ENCODE measurements at places on chromosomes 7 and 10. TPM values are rescaled to one million over a fixed set of nuclear protein-coding genes. Genes with fewer than 3 reads are reported as not detected.

Gene COL28A1
- total RNA-seq: 0.40 TPM

DNA sequence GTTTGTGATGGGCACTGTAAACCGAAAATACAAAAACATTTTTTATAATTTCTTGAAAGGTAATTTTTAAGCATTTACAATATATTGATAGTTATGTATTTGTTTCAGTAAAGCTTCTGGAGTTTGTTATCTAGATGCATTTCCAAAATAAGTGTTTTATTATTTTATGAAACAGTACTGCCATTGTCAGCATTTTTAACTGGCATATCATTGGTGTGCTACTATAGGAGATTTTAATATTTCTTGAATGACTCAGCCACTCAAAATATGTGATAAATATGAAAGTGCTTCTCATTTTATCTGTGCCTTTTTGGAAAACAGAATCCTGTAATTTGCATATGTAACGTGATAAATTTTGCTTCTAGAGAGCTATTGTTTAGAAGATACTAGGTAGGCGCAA, 97.9 kb downstream of the ANKIB1 start:
- no peak for DNase-seq

- DNase-seq: no peak
Measured at GRCh38 chr10:49834976-49835375, 72.9 kb upstream of the OGDHL start.

GRCh38 chr10:115953281-115953680, 319.7 kb downstream of the GFRA1 start:
- no peak for DNase-seq

- DNase-seq: no peak
Measured at GRCh38 chr7:481219-481930, 38.3 kb downstream of the PDGFA start.

DNA sequence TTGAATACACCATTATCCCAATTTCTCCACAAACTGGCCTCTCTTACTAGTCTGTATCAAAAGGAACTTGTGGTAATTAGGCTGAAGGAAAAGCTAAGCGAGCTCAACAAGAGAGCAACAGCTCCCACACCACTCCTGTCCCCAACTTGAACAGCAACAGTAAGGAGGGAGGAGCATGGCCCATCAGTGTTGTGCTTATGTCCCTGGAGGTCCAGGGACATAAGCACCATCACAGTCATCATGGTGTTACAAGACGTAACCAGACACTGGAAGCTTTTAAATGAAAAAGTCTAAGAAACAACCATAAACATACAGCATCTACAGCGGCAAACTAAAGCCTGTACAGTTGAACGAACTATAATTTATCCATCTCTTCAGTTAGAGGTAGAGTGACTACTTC, 989 bp downstream of the ERLIN1 start:
- no peak for DNase-seq

GRCh38 chr10:78464118-78464855, 430.6 kb downstream of the RPS24 start:
- DNase-seq: no peak
